GM12892 (cell line): ENCODE measurements at places on chromosomes 6 and 20.

- no peak for DNase-seq
Observed at GRCh38 chr6:155377061-155377460, 62.8 kb upstream of the TFB1M start.

DNA sequence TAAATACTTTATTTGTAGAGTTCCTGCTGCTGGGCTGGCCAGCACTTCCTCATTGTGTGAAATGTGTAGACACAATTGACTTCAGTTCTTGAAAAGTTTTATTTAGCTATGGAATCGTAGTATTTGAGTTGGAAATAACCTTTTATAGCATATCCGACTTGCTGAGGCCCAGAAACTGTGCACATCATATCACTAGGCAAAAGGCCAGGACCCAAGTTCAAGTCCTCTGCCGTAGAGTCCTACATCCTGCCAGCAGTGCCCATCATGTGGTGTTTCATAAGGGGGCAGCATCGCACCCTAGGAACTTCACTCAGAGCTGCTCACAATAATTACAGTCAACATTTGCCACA lies 207.7 kb upstream of the SNX9 start:
- no peak for DNase-seq

DNA sequence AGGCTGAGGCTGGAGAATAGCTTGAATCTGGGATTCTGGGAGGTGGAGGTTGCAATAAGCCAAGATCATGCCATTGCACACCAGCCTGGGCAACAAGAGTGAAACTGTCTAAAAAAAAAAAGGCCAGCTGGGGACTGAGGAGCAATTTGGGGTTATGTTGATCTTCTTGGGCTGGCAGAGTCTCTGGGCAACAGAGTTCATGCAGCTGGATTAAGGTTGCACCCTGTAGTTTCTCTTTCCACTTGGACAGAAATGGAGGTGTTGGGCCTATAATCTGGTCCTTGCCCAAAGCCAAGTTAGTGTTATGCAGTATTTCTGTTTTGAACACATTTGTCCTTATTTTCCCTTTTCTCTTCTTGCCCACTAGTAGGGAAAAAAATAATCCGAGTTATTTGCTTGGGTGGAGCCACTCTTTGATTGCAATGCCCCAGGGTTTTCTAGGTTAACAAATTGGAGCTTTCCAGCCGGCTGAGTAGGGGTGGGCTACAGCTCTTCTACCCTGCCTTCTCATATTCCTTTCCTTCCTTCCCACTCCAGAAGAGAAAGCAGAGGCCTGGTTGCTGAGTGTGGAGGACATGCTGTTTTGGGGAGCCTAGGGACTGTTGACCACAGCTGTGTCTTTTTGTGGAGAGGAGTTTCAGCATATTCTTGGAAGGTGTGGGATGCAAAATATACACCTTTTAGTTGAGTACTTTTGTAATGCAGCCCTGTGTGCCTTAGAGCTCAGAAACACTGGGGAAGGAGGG lies 213.9 kb downstream of the SOX4 start:
- no peak for DNase-seq

GRCh38 chr6:87257565-87257964 lies 64.8 kb upstream of the SMIM8 start:
- no peak for DNase-seq

DNA sequence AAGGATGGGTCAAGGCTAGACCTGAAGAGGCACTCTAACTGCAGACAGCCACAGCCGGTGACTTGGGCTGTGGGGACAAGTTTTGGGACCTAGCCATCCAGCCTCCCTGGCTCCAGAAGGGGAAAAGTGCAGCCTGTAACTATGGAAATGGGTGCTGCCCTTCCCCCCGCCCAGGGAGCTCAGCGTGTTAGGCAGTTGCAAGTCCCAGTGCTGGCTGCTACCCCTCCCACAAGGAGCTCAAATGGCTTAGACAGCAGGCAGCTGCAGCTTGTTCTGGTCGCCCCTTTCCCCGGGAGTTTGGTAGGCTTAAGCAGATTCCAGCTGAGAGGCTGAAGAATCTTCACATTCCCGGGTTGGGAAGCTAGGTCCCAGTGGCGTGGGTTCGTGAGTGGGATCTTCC lies 162.6 kb downstream of the FAM83B start:
- no peak for DNase-seq

DNA sequence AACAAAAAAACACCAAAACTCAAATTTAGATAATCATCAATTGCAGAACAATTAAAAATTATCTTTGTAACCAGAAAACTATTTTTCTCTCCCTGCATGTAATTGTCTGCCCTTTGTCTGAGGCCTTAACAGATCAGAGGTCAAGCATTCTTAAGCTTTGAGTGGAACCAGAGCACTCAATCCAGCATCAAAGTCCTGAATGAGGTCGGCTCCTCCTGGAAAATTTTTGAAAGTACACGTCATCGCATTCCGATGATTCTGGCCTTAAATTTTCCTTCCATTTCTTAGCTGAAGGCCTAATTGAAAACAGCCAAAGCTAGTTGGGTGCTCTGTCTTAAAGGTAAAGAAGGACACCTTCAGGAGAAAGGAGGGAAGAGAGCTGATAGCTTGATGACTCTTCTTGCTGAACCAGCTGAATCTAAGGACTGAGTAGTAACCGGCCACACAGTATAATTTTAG lies 510.2 kb upstream of the SULF2 start:
- DNase-seq = no peak

DNA sequence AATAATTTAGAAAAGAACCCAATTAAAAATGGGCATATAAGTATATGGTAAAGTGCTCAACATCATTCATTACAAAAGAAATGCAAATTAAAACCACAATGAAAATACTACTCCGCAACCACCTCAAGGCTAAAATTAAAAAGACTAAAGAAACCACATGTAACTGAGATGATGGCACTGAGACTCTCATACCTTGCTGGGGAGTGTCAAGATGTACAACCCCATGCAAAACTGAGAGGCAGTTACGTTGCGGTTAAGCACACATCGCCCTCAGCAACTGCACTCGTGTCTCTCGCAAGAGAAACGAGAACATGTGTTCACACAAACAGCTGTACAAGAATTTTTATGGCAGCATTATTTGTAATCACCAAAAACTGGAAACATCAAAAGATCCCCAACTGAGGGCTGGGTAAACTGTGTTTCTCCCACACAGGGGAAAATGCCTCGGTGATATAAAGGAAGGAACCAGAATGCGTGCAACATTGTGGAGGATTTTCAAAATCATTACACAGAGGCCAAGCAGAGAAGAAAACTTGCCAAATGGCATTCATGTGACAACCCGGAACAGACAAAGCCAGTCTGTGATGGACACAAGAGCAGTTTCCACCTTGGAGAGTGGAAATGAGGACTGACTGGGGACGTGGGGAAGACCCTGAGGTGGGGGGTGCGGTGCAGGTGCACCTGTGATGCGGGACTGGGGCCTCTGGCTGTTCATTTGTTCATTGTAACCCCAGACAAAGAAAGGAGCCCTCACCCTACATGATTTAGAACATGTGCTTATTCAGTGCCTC lies 144.9 kb downstream of the WDR27 start:
- DNase-seq = peak; percentile 52

DNA sequence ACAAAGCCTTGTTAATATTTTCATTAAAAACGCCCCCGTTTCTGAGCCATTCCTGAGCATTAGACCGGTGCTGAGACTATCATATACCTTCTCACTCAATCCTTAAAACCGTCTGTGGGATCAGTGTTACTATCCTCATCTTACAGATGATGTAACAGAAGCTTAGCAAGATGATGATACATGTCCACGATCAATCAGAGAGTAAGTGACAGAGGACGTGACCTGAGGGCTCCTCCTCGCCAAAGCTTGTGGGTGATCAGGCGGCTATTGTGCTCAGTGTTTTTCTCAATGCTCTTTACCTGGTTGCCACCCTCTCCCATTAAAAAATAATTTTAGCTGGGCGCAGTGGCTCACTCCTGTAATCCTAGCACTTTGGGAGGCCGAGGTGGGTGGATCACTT lies 113.1 kb downstream of the MTHFD1L start:
- DNase-seq = no peak

DNA sequence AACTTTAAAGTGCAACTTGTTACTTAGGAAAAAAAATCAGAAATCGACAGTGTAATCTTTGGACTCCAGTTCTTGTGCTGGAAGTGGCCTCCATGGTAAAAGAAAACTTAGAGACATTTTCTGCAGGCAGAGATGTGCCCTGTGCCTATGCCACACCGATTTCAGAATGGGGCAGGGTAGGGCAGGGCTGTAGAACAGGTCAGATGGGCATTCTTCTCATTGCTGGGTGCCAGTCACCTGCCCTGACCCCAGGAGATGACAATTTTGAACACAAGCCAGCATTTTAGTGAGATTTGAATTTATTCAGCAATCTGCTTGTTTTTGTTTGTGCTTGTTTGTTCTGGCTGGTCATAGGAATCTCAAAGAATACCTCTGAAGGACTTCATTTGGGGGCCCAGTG lies 63.3 kb downstream of the SASH1 start:
- no peak for DNase-seq

GRCh38 chr6:30102970-30103871 lies 9.7 kb downstream of the TRIM31 start:
- peak; percentile 65 for DNase-seq

GRCh38 chr6:50927800-50928199 lies 109.1 kb downstream of the TFAP2B start:
- DNase-seq = no peak

GRCh38 chr6:48818052-48818412 lies 645.0 kb downstream of the MMUT start:
- DNase-seq = no peak

DNA sequence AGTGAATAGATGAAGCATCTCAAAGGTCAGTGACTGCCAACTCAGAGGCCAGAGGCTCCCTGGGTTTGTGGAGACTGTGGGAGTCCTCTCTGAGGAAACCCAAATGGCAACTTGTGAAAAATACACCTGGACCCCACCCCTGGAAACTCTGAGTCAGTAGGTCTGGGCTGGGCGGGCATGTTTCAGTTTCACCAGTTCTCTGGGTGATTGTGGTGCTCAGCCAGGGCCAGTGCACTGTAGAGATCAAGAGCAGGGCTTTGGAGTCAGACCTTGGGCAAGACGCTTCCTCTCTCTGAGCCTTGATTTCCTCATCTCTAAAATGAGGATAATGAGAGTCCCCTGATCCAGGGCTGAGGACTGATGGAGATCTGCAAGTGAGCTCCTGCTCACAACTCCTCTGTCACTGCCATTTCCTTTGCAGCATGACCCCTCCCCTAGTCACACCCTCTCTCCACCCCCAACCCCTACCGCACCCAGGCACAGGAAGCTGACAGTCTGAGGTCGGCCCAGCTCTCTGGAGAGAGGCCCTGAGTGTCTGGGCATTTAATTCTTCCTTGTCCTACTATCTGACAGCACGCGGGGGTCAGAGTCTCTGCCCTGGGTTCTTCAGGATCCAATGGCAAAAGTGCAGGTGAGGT lies 5.1 kb downstream of the DEF6 start:
- DNase-seq = peak; percentile 62

- DNase-seq = no peak
Observed at GRCh38 chr6:87858440-87858839, 156.4 kb upstream of the AKIRIN2 start.

DNA sequence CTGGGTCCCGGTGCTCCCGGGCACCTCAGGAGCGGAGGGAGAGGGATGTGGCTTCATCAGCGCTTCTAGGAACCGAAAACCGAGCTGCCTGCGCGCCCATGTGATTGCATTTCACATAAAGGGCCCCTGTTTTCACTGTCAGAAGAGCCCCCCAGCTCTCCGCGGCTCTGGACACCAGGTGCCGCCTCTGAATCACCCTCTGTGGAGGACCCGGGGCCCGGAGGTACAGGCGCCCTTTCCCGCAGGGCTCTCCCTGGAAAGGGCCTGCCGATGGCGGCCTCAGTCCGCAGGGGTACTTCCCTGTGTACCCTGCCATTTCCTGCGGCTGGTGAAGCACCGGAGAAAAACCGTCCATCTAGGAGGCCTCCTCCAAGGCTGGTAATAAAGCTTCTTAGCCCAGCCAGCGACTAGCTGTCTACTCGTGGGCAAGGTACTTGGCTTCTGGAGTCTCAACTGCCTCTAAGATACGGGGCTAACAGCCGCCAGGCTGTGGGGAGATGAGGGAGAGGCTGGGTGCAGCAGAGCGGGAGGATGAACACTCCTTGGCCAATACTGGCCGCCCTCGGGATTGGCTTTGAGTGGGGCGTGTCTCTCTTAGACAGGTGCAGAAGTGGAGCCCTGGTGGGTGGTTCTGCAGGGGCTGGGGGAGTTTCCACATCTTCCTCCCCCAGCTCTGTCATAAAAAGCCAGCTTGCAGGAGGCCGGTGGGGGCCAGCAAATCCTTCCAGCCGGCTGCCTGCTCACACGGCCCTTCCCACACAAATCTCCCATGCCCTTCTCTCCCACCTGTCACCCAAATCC lies 1.6 kb downstream of the PPP1R16B start:
- DNase-seq = peak; percentile 32

- no peak for DNase-seq
Observed at GRCh38 chr20:63123331-63123741, 92.6 kb downstream of the YTHDF1 start.

- DNase-seq = no peak
Observed at GRCh38 chr6:163634211-163635171, 220.0 kb downstream of the QKI start.
